ENCODE measurements at places on chromosomes 2 and 18. TPM values are rescaled to one million over a fixed set of nuclear protein-coding genes. Genes with fewer than 3 reads are reported as not detected.

GPR45 gene
- polyA plus RNA-seq: not detected

PSMG2 gene
- 36.1 TPM for polyA plus RNA-seq

DNA sequence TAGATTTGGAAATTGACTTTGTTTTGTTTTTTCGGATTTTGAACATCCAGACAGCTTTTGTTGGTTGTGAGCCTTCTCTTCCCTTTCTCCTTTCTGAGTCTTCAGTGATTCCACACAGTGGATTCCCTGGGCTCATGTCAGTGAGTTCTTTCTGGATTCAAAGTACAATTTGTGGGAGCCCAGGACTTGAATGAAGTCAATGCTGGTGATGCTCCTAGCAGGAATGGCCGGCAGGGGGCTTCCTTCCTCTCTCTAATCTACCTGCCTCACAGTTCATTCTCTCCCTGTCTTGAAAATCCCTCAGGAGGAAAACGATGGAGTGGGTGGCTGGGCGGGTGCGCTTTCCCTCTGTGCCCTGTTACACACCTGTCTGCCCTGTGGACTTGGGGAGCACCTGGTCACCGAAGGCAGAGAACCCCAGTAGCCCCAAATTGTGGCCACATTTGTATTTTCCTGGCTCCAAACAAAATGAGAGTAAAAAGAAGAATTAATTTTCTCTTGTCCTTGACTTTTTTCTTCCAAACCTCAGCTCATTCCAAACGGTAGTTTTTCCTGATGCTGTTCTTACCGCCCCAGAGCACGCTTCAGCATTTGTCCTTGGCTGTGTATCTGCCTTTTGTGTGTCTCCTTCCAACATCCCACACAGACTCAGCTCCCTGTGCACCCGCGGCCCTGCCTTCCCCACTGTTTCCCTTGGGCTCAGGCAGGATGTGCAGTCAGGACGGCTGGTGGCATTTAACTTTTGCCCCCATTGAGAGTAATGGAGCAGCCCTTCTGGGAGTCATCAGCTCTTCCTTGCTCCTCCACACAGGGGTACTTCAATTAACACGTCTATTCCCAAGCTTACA is 86.6 kb downstream of the MARCO start:
- peak; percentile 4 for DNase-seq

GRCh38 chr2:636641-637405 is 40.4 kb downstream of the TMEM18 start:
- peak; percentile 53 for DNase-seq

- DNase-seq: no peak
These were observed 14.8 kb upstream of the CLASP1 start for GRCh38 chr2:121664086-121664485.

CCDC74B gene
- 4.6 TPM for polyA plus RNA-seq

GRCh38 chr2:205524656-205525055 is 157.6 kb upstream of the NRP2 start:
- DNase-seq: no peak

FAP gene
- 1.1 TPM for polyA plus RNA-seq

DNA sequence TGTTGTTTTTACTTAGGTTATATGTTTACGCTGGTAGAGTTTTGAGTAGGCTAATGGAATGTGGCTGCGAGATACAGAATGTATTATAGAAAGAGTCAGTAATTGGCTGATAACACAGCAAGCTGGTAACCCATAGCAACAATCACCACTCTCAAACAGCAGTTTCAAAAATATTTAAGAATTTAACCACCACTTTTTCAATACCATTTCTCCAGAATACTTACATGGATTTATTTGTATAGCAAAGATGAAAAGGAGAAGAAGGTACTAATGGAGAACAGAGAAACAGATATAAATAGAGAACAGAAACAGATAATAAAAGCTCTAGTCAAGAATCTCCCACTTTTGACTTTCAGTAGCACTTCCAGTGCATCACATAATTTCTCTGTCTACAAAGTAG is 188.3 kb upstream of the SLC39A10 start:
- no peak for DNase-seq

IL36G gene
- not detected for polyA plus RNA-seq

DNA sequence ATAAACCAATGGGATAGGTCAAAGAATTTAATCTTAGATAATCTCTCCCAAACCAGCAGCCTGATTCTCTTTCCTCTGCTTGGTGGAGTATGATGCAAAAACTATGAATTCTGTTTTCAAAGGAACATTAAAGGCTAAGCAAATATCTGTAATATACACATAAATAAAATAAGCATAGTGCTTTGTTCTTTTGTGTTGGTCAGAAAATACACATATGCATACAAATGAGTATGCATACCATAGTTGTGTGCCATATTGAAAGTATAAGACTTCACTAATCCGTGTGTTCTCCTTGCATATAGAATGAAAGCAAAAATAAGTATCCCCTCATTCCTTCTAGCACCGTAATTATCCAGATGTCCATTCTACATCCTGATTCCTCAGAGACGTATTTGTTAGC is 1949.7 kb upstream of the CELF4 start:
- DNase-seq: no peak

DNA sequence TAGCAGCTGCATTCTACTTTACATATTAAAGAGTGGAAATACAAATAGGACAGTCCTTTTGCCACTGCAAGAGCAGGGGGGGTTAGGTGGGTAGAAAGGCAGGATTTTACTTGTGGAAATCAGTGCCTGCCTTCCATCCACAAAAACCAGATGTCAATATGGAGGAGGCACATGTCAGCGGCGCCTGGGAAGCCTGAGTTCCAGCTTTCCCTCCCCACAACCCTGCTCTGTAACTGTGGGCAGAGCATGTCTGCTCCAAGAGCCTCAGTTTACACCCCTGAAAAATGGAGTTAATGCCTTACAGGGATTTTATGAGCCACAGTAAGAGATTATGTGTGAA is 32.9 kb downstream of the STEAP3 start:
- no peak for DNase-seq

GRCh38 chr2:74201196-74201595 is 2.8 kb downstream of the MTHFD2 start:
- DNase-seq: no peak

DNA sequence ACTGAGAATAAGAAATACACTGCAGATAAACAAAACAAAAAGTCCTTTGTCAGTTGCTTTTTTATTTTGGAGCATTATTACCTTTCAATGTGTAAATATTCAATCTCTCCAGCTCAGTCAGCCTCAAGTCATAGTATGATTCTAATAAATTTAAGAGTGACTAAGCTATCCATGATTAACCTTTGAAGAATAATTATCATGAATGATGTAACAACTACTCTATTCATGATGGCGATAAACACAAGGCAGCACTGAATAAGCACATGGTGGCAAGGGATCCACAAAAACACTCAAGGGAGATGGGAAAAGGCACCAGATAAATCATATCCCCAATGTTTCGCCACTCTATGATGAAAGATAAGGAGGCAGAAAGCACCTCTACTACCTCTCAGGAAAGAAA is 67.0 kb downstream of the MAP4K3 start:
- DNase-seq: no peak

- DNase-seq: no peak
These were observed 59.7 kb downstream of the XDH start for GRCh38 chr2:31354837-31355236.

- no peak for DNase-seq
These were observed 16.4 kb upstream of the C1QL2 start for GRCh38 chr2:119174993-119175347.

DNA sequence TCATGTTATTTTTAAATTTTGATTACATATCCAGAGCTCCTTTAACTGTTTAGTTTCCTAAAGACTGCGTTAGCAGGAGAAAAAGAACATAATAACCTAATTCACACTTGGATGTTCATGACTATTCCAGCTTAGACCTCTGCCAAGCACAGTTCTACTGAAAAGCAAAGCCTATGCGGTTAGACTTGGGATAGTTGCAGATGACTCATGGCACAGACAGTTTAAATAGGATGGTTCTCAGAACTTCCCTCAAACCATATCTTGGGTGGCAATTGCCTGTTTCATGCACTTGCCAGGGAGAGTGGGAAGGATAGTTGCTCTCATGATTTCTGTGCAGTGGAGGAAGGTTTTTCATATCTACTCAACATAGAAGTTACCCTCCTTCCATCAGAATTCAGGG is 149.7 kb upstream of the KLHL29 start:
- no peak for DNase-seq

DNA sequence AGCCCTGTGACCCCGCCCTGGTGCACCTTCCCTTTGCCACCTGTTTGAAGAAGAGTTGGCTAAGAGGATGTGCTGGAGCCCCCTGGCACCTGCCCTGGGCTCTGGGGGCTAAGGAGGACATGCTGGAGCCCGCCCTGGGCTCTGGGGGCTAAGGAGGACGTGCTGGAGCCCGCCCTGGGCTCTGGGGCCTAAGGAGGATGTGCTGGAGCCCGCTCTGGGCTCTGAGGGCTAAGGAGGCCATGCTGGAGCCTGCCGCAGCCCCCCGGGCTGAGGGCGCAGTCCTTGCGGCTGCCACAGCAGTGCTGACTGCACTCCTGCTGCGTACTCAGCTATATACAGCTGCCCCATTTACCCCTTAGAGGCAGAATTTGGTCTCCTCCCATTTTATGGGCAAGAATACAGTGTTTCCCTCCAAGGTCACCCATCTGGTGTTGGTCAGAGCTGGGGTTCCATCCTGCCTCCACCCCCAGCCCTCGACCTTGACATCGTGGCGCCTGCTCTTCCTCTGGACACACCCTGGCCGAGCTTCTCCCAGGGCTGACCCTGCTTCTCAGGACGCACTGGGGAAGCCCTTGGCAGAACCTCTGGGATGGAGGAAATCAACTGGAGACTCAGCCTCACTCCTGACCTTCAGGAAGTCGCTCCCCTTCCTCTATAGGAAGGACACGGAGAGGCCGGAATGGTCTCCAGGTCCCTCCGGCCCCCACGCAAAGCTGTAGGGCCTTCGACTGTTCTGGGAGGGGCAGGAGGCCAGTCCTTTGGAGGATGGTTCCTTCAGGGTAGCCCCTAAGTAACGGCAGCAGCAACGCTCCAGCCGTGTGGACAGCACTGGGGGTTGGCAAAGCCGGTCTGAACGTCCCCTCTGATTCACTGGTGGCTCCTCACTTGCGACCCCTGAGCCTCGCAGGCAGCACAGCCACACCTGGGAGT is 65.0 kb upstream of the HPCAL1 start:
- peak; percentile 12 for DNase-seq

- DNase-seq: no peak
These were observed 7.2 kb upstream of the ALKAL2 start for GRCh38 chr2:295090-295489.
